ENCODE measurements at places on chromosomes 12 and 14. TPM values are rescaled to one million over a fixed set of nuclear protein-coding genes. Genes with fewer than 3 reads are reported as not detected.

The PROX2 gene
- total RNA-seq = not detected

The TAS2R7 gene
- not detected for total RNA-seq

The RNASE7 gene
- not detected for total RNA-seq

The CBLN3 gene
- 1.7 TPM for total RNA-seq

The CAPZA3 gene
- total RNA-seq = 0.45 TPM
